Activated CD4-positive, alpha-beta T cell treated with anti-CD3 and anti-CD28 coated beads, Interleukin-2, amount 50 U/mL, for 4 hours (primary cell): ENCODE measurements at places on chromosomes 6 and 20.

- no peak for DNase-seq
These were observed 46.2 kb downstream of the LY86 start for GRCh38 chr6:6634735-6635075.

DNA sequence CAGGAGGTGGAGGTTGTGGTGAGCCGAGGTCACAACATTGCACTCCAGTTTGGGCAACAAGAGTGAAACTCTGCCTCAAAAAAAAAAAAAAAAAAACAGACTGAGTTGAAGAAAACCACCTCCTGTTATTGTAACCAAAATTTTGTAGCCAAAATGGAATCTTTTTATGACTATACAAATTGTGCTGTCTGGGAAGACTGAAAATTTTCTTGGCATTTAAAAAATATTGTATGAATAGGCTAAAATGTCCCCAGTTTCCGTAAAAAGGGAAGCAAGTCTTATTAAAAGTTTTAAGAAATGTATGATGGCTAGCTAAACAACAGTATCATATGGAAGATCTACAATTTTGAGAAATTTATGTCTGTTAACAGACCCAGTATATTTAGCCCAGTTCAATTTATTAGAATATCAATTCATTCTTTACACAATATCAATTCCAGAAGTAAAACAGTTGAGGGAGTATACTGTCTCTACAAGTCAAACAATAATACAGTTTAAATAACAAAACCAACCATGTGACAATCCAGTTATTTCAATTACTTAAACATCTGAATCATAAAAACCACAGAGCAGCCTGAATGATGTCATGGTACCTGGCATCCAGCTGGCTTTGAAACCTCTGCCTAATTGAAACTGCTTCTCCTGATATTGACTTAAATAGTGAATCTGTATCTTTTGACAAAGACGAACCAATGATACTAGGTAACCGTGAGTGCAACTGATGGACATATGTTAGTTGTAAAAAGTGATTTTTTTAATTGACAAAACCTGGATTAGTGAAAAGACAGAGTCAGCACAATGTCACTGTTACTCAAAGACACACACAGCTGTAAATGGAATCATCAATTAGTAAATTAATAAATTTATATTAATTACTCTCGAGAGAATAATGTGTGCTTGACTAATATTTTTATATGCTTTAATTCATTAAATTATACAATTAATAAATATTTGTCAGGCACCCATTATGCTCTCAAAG is 166.6 kb upstream of the MARCKS start:
- DNase-seq = no peak

GRCh38 chr20:31894980-31895675 is 24.7 kb downstream of the TTLL9 start:
- no peak for DNase-seq

DNA sequence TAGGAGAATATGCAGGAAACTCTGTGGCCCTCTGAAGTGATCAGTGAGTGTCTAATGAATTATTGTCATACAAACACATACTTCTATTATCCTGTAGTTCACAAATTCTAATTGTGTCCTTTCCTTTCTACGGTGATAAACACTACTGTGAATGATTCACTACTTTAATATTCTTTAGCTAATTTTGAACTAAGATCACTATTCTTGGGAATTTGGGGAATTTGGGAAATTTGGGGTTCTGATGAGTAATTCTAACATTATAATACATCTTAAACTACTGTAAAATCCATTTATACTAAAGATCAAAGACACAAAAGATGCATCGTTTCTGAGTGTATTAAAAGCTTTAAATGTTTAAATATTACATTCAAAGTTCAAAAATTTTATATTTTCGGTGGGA is 1287.2 kb upstream of the CITED2 start:
- DNase-seq = no peak

GRCh38 chr20:33167859-33168258 is at the start of gene BPIFA2:
Gene BPIFA2 (plus strand): TSS chr20:33168159. CDS start chr20:33169146, 987 bp downstream.
- DNase-seq = no peak

DNA sequence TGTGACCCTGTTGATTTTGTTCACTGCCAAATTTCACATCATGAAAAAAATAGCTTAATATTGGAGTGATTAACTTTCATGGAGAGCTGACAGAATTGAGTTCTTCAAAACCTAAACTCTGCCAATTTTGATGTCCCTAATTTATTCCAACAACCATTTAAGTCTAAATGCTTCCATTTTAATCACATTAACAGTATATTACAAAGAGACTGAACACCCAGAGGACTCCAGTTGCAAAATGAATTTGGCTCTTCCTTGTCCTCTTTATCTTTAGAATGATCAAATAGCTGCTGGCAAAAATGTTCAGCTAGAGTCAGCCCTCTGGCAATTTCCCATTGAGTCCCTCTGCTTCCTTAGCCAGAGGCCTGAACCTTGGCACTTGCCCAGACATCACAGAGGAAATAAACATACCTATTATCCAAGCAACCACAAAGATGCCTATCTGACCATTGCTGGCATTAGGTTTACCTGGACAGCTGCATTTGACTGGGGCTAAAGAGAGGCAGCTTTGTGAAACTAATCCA is 299.0 kb upstream of the STXBP5 start:
- no peak for DNase-seq

GRCh38 chr6:89887452-89888137 is 6.7 kb upstream of the GJA10 start:
- no peak for DNase-seq

- DNase-seq = no peak
These were observed 40.2 kb upstream of the TNFRSF21 start for GRCh38 chr6:47349931-47350330.

- DNase-seq = no peak
These were observed 75.0 kb downstream of the CNKSR3 start for GRCh38 chr6:154435400-154435945.

GRCh38 chr6:29567991-29568390 is 8.5 kb upstream of the UBD start:
- DNase-seq = no peak

DNA sequence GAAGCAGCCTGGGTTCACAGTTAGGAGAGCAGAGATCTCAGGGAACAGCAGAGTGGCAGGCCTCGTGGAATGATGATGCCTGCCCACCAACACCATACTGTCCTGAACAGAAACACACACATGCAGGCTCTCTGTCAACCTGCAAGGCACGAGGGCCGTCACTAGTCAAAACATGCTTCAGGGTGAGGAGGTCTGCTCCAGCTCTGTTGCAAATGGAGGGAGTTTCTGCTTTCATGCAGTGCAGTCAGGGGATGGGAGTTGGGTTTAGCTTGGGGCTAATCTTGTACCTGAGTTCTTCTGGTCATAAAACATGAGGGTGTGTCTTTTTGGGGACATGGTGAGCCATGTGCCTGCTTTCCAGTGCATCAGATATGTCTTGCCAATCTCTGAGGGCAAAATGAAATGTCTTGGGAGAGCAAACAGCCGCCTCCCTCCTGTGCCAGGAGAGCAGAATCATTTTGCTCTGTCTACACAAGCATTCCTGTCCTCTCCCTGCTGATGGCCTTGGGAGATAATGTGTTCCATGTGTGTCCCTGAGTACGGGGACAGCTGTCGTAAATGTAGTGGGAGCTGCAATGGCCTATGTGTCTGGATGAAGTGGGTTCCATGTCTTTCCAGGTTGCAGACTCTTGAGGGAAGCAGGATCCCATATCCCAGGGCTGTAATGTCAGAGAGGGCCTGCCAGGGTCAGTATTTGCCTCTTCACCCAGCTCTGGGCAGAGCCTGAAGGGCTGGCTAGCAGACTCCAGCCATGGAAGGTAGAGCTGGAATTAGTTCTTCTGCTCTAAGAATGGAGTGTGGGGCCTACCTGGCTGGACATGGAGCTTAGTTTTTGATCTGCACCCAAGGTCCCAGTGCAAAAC is 40.6 kb downstream of the MAFB start:
- DNase-seq = no peak

- DNase-seq = no peak
These were observed 163.6 kb upstream of the RIMS1 start for GRCh38 chr6:71722736-71723135.
